ENCODE measurements at places on chromosomes 6 and 20.

- DNase-seq, result no peak
Measured at GRCh38 chr6:163191704-163192537, 222.6 kb upstream of the QKI start.

DNA sequence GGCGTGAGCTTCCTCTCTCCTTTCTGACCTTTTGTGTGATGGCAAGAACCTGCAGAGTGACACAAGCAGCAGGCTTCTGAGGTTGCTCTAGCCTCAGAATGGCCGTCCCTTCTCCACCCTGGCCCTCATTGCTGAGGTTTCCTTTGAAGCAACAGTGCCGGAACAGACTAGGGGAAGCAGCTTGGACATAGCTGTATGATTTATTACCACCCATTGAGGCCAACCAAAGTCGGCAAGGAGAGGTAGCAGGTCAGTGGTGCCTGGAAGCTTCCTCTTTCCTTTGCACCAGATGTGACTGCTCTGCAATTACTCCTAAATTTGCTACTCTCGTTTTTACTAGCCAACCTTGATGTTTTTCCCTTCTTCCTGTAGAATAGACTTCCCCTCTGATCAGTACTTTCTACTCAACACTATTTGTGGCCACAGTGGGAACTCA lies 31.4 kb downstream of the PTPN1 start:
- DNase-seq, result no peak

DNA sequence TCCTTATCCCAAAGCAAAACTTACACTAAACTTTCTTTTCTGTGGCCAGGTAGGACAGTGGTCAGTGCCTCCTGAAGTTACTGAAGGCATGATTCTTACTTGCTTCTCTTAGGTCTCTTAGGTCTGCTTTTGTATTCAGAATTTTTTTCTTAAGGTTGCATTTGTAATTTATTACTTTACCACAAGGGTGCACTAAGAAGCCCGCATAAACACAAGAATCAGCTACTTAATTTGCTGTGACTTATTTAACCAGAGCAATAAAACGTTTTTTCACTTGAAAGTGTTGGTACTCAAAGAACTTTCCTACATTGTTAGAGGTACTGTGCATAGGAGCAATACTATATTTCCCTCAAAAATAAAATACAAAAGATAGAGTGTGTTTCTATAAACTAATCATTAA lies 75.4 kb upstream of the LAMA2 start:
- no peak for DNase-seq

DNA sequence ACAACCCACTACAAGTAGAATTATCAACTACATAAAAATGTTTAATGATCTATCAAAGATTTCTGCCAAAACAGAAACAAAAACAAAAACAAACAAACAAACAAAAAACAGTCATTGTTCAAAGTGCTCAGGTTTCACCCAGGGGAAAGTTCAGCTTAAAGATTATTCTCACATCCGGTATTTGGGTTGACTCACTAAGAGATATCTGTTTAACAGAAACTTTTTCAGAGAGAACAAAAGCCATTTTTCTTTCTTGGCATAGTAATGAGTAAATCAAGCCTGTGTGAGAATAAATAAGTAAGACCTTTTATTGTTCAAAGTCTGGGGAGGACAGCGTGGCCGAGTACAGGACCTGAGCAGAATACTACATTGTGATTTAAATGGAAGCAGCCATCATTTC lies 143.6 kb downstream of the RCAN2 start:
- DNase-seq, result no peak

GRCh38 chr6:79375635-79376337 lies 141.3 kb upstream of the HMGN3 start:
- DNase-seq, result no peak

GRCh38 chr6:75081921-75082320 lies 123.9 kb downstream of the COL12A1 start:
- DNase-seq, result no peak

DNA sequence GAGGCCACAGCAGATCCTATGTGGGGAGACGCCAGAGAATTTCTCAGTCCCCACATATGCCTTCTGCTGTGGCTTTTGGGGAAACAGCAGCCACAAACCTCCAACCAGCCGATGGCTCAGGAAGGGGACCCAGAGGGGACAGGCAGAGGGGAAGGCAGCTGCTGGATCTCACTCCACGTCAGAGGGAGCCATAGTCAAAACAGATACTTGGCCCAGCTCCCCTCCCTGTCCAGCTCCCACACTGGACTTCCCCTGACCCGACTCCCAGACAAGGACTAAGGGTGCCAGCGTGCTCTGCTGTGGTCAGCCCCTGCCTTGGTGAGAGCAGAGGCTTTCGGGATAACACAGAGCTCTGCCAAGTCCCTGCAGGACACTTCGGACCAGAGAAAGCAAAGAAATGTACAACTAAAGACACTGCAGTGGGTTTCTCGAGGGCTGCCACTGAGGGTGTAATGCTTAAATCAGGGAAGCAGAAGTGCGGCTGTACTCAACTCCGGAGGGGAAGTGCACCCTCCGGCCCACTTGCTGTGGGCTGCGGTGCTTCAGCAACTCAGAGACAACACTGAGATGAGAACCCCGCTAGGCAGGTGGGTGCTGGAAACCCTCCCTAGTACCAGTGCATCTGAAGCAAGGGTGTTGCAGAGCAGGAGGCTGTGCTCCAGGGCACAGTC lies 47.2 kb downstream of the RRBP1 start:
- DNase-seq, result no peak

- no peak for DNase-seq
Measured at GRCh38 chr6:31175971-31176370, 5.5 kb upstream of the POU5F1 start.

GRCh38 chr20:50356962-50357782 lies 153.0 kb upstream of the PTPN1 start:
- DNase-seq, result no peak

- DNase-seq, result no peak
Measured at GRCh38 chr6:106975738-106976064, 1.2 kb upstream of the CD24 start.

GRCh38 chr20:60587986-60588385 lies 629.8 kb downstream of the CDH26 start:
- DNase-seq, result no peak

GRCh38 chr6:122107256-122107852 lies 292.1 kb upstream of the HSF2 start:
- no peak for DNase-seq

DNA sequence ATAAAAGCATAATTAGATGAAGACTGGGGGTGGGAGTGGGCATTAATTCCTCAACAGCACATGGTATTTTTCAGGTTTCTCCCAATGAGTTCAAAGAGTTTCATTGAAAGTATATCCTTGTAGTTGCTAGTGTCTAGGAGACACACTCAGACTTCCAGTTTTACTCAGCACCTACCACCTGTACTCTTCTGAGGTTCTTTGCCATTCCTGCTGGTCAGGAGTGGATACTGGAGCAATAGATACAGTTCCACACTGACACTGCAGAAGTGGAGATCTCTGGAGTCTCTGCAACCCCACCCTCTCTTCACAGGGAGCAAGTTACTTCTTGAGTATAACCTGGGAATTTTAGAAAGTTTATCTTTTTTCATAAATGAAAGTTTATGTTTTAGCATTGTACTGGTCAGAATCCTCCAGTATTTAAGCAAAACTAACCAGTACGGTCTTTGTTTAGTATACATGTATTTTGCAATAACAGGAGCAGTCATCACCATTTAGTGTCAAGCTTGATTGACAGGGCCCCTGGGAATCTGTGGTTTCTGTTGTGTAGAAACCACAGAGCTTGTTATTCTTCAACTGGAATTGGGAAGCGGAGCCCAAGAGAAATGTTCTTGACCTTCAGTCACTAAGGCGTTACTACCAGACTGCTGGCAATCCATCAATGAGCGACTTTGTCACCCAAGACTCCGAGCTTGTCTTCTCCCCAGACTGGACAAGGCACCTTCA lies 148.1 kb downstream of the ZDHHC14 start:
- no peak for DNase-seq

GRCh38 chr6:56292505-56293181 lies 45.3 kb upstream of the COL21A1 start:
- peak; percentile 17 for DNase-seq

GRCh38 chr6:166097914-166098522 lies 69.6 kb downstream of the TBXT start:
- DNase-seq, result peak; percentile 85

DNA sequence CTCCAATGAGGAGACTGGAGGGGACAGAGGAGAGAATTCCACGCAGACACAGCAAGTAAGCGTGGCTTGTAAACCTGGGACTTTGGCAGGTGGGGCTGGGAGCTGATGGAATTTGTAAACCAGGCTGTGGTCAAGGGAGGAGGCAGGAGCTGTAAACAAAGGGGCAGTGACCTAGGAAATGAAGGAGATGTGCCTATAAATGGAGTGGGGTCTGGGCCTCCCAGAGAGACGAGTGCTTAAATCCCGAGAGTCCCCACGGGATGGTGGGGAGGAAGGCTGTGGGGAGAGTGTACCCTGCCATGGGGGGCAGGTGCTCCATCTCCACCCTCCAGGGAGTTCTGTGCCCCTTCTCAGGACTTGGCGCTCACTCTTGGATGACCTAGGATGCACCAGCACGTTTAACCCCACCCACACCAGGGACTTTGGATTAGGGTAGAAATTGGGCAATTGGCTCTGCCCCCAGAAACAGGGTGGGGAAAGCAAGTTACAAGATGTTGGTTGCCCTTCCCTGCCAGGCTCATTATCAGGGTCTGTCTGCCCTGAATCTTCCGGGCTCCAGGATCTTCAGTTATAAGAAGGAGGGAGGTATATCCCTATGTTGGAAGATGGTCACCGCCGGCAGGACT lies 4.0 kb upstream of the DHX16 start:
- no peak for DNase-seq

DNA sequence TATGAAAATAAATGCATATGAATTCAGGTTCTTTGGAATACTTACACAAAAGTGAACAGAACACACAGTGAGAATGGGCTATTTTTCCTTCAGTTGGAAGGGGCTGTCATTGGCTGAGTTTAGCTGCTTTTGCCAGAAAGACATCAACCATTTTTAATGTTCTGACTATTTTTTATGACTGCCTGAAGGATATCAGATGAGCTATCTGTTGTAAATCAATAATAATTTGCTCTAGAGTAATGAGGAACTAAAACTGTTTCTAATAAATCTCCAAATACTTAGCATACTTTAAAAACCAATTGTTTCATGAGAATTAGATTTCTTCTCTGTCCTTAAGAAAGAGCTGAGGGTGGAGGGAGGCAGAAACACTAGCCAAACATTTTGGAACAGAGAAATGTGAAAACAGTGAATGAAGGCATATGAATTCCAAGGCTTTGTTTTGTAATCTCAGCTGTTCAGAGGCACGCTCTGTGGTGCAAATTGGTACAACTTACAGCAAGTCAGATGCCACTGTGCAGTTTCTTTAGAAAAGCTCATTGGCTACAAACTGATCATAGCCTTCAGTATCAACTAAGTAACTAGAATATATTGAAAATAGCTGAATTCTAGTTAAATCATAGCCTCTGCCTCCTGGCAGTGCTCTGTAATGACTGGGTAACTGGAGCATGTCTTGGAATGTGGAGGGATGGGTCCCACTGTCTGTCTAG lies 228.9 kb upstream of the JAG1 start:
- DNase-seq, result no peak

- DNase-seq, result no peak
Measured at GRCh38 chr6:128395188-128395587, 125.2 kb downstream of the PTPRK start.

DNA sequence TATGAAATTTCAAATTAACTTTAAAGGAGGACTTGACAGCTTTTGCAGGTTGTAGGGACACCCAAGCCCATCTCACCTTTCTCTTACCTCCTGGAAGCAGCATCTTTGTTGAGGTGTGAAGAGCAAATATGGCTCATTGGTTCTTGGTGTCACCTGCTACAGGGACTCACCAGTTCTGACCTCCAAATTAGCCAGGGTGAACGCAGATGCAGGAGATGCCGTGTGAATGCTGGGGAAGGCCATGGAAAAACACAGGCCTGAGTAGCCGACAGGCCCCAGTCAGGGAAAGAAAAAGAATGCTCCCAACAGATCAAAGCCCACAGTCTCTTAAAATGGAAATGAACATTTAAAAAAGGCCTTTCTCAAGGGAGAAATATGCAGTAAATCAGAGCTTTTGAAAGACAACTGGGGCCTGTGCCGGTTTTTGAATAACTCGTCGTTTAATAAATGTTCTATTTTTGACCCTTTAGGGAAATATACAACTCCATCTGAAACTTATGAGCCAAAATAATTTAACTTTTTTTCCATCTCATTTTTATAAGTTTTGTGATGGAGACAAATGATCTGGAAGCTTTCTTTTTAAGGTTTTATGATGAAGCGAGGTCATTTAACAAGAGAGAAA lies 167.5 kb downstream of the CD83 start:
- DNase-seq, result no peak

DNA sequence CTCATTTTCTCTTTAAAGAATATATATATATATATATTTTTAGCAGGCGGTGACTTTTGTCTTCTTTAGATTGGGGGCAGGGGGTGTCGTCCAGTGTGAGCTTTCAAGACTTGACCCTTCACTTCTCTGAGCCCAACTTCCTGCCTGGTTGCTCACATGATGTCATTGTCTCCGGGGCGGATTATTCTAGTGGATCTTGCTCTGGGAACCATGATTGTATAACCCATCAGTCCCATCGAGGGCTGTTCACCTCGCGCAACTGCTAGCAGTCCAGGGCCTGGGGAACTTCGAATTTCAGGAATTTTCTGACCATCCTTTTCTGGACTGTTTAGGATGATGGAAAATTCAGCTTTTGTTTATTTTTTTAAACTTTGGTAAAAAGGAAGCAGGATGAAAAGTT lies 1.0 kb downstream of the IGF2R start:
- DNase-seq, result peak; percentile 17

GRCh38 chr6:66190858-66191257 lies 483.8 kb upstream of the EYS start:
- no peak for DNase-seq

DNA sequence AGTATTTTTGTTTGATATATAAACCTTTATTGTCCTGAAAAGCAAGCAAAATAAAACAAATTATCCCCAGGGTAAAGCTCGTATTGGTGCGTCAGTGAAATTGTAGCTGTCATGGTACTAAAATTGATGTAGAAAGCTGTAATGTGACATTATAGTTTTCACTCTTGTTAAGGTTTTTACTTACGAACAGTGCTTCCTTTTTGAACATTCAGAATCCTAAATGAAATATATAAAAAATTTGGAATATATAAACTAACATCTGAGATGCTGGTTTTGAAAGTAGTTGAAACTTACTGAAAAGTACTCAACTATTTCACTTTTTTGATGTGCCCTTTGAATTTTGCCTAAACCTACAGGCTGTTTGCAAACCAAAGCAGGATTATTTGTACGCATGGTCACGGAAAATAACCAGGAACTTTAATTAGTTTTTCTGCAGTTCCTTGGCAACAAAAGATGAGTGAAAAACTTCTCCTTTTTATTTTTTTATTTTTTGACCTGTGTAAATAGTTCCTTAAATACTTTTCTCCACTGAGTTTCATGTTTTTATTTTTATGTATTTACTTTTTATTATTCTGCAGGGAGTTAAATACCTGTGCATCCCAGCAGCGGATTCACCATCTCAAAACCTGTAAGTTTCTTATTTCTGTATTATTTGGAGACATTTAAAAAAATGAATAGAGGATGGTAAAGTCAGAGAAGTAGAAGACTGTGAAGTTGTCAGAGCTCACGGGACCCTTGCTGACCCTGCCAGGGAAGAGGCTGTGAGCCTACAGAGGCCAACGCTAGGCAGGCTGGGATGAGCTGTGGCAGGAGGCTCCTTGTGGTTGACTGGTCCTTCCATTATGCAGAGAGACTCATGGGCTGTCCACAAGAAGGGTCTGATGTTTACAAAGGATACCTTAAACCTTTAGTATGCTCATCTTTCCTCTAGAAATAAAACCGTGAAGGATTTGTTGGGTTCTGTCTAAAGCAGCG lies 42.5 kb downstream of the DUSP22 start:
- no peak for DNase-seq

- DNase-seq, result no peak
Measured at GRCh38 chr6:30820193-30820592, 64.1 kb upstream of the DDR1 start.
